AG09319 (cell line): ENCODE measurements at places on chromosomes 5 and 9.
A peak's percentile ranks its signal among the peaks of the same experiment; 100 is the strongest.

DNA sequence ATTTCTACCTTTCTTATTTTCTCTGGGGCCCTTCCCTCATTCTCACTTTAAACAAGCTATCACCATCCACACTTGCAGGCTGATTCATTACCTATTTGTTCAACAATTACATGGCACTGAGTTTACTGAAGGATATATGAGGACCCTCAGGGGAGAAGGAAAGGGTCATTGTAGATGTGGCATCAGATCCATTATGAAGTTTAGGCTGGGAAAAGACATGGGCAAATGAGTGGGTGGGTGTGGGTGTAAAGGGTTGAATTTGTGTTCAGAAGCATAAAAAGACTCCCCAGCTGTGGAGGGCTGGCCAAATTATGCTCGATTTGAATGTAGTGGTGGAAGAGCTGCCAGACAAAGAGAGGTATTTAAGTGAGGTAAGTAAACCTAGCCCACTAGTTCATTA lies 55.9 kb upstream of the MTAP start:
- DNase-seq: no peak

- no peak for DNase-seq
Observed at GRCh38 chr5:4548341-4548740, 591.8 kb upstream of the ADAMTS16 start.

DNA sequence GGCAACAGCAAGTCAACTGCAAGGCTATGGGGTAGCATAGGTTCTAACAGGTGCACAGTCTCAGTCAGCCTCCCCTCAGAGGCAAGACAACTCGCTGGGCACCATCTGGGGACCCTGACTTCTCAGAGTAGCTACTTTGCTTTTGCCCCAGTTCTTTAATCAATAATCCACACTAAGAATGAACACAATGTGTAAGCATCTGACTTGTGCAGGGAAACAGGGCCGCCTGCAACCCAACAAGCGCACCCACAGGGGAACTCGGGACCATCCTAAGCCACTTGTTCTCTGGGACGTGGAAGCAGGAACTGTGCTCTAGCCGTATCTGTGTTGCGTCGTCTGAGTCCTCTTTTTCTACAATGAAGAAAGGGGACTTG lies 1.9 kb downstream of the MOB3B start:
- no peak for DNase-seq

- DNase-seq: no peak
Observed at GRCh38 chr5:170497311-170498038, 6.3 kb upstream of the KCNIP1 start.

GRCh38 chr5:77483682-77484081 lies 8.4 kb downstream of the WDR41 start:
- no peak for DNase-seq

DNA sequence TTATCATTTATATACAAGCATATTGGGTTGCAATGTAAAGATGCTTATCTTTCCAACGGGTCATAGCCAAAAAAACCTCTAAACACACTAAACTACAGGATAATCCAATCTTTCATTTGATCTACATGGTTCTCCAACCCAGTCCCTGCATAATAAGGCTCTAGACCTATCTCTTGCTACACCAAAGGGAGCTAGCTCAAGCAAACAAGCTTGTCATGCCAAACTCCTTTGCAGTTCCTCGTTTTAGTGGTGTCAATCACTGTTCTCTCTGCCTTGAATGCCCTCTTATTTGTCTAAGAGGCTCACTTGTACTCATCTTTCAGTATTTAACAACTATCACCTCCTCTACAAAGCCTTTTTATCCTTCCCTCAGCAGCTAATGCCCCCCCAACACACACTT lies 5.6 kb downstream of the HOMER1 start:
- DNase-seq: no peak

GRCh38 chr9:114805670-114806525 lies at the start of gene TNFSF15:
TSS of gene TNFSF15 (minus strand) at chr9:114806039. CDS start at chr9:114806012, 27 bp downstream.
- no peak for DNase-seq

DNA sequence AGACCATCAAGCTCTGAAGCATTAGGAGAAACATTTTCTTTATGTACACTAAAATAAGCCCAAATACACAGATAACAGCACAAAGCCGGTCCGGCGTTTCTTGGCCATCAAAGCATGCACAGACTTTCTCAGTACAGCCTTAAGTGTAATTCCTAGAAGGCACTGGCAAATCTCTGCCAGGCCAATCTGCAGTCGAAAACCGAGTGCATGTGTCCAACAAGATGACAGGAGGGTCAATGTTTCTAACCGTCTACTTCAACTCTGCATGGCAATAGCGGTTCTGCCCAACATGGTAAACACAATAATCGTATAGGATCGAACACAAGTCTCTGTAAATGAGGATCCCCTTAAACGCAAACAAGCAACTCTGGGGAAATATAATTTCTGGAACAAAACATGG lies 1.1 kb downstream of the ARL15 start:
- DNase-seq: no peak

- DNase-seq: peak; percentile 15
Observed at GRCh38 chr5:151239237-151239861, 13.6 kb upstream of the GM2A start.

DNA sequence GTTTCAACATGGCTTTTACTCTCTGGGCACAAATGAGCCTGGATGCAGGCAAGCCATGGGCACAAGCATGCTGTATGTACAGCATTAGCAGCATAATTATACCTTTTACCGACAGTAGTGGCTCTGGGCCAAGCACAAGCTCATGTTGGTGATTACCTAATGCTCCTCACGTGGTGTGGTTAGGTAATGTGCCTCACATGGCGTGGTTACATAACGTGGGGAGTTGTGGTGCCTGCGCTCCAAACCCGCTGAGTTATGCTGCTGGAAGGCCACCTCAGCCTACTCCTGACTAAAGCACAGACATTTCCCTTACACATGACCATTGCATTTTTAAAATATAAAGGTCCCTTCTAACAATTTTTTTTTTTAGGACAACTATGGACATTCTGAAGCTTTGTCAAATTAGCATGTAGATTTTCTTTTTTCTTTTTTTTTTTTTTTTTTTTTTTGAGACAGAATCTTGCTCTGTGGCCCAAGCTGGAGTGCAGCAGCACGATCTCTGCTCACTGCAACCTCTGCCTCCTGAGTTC lies 794.0 kb downstream of the EFNA5 start:
- DNase-seq: no peak

- DNase-seq: peak; percentile 64
Observed at GRCh38 chr9:121557581-121558447, 58.2 kb upstream of the GGTA1 start.
